Mammary epithelial cell (primary cell): ENCODE measurements at places on chromosomes 16 and 17.

DNA sequence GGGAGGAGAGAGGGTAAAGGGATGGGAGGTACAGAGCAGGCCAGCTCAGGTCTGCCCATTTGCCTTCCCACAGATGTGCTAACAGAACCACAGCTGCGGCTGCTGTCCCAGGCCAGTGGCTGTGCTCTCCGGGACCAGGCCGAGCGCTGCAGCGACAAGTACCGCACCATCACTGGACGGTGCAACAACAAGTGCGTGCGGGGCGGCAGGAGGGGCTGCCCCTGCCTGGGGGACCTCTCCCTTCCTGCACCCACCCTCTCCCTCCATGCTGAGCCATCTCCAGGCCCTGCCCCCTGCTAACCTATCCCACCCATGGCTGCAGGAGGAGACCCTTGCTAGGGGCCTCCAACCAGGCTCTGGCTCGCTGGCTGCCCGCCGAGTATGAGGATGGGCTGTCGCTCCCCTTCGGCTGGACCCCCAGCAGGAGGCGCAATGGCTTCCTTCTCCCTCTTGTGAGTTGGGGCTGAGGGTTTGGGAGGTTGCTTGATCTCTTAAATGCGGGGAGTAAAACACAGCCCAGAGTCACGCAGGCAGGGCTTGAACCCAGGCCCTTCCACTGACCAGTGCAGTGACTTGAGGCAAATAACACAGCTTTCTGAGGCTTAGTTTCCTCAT, 1.2 kb downstream of the EPX start:
- DNase-seq: no peak

GRCh38 chr16:529012-529575, 1.6 kb downstream of the CAPN15 start:
- DNase-seq: no peak

GRCh38 chr16:4160658-4161430, 44.6 kb upstream of the ADCY9 start:
- DNase-seq: no peak

GRCh38 chr17:73654241-73654640, 10.0 kb upstream of the SDK2 start:
- DNase-seq: no peak

- no peak for DNase-seq
Observed at GRCh38 chr16:83908798-83909197, 9.9 kb downstream of the MLYCD start.

GRCh38 chr17:35185849-35186248, 8.3 kb downstream of the SLC35G3 start:
- no peak for DNase-seq

GRCh38 chr17:67658265-67658664, 59.5 kb upstream of the NOL11 start:
- DNase-seq: no peak

DNA sequence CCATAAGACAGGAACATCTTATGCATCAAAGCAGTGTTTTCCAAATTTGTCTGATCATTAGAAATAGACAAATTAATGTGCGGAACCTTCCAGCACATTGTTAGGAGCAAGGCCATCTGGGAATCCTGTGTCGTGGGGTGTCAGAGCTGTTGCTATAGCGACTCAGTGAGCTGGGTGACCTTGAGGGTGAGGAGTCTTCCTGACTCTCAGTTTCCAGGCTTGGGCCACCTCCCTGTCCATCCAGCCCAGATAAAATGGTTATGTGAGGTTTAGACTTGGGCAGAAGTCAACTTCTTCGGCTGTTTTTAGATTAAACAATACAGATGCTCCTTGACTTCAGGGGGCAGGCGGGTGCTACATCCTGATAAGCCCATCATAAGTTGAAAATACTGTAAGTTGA, 20.6 kb downstream of the MT1X start:
- DNase-seq: no peak

DNA sequence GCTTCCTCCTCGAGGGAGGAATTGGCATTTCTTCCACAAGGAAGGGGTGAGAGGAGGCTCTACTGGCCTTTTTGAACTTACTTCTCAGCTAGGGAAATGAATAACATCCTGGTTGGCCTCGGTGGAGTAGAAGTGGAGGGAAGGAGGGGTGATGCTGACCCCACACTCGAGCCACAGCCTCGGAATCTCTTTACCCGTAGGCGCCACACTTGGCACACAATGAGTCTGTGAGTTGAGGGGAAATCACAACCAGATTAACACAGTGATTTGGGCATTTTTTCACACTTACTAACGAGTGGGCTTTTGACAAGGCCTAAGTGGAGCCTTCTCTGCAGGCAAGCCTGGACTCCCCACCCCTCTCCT, 47.3 kb upstream of the TBX2 start:
- no peak for DNase-seq

GRCh38 chr17:80871341-80871740, 120.3 kb upstream of the CHMP6 start:
- DNase-seq: no peak

- DNase-seq: no peak
Observed at GRCh38 chr17:8861495-8862181, 5.8 kb downstream of the PIK3R6 start.

DNA sequence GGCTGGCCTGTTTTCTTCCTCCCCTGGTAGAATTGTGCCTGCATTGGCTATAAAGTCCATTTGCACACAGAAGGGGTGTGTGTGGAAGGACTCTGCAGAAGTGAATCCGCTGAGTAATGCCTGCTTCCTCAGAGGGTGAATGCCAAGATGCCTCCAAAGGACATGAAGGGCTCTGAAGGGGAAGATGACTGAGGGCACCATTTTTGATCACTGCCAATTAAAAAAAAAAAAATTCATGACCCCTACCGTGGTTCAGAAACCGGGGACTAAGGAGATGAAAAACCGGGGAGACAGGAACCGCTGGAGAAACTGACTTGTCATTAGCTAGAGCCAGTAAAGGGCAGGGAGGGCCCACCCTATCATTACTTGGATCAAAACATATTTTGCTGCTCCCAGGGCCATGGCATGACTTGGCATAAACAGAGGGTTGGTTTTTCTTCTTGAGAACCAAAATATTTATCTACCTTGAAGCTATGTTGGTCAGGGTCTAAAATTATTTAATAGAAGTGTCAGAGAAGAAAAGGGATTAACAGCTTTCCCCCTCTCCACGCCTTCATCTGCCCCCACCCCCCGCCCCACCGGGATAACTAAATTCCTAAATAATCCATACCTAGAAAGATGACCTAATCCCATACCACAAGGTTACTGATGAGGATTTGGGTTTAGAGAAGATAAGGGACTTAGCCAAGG, 3.6 kb upstream of the USP7 start:
- DNase-seq: no peak

DNA sequence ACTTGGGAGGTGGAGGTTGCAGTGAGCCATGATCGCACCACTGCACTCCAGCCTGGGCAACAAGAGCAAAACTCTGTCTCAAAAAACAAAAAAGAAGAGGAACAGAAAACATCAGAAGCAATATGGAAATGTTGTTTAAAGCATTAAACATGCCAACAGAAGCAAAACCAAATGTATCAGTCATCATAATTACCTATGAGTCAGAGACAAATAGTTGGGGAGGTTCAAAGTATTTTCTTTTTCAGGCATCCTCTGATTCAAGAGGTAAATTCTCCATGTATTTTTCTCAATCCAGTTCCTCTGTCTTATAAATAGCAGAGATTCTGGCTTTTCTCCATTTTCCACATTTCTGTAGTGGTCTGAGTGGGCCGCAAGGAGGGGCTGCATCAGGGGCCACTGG, 2.1 kb upstream of the TM4SF5 start:
- DNase-seq: peak; percentile 46

DNA sequence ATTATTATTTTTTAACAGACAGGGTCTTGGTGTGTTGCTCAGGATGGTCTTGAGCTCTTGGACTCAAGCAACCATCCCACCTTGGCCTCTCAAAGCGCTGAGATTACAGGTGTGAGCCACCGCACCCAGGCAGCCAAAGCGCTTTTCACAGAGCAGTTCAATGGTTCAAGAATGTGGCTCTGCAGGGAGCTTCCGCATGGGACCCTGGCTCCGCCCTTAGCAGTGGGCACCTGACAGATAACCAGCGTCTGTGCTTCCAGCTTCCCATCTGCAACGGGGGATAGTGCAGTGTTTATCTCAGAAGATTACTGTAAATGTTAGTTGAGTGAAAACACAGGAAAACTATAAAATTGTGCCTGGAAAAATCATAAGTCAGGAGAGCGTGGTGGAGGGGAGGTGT, 99.4 kb downstream of the KCNJ12 start:
- DNase-seq: no peak

DNA sequence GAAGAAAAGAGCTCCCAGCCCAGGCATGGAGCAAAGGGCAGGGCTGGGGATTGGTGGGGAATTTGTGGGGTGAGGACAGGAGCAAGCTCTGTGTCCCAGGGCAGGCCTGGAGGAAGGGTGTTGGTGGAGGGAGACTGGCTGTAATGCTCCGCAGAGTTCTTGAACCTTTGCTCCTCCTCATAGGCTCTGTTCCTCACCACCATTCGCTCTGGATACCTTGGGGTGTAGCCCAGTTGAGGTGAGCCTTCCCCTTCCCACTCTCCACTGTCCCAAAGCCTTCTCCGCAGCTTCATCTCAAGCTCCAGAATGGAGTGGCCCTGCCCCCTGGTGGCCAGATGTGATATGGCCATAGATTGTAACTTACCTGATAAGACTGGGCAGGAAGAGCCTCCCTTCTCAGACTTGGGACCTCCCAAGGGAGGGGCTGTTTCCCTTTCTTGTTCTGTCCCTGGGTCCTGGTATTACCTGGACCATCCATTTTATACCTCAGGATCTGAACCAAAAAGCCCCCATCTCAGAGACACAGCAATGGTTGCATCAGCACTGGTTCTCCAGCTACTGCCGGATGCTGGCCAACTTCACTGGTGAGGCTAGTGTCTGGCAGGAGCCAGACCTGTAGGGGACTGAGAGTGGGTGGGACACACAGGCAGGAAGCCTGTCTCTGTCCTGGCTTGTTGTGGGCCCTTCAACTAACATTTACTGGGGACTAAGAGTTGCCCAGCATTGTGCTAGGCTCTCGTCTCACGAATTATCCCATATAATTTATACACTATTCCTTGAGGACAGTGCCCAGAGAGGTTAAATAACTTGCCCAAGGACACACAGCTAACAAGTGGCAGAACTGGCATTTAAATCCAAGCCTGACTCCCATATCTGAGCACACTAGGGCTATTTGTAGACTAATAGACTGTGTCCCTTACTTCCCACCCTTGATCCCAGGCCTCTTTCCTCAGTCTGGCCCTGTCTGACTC, 19.1 kb upstream of the STAC2 start:
- DNase-seq: peak; percentile 75

GRCh38 chr17:66995944-66996343, 31.4 kb downstream of the CACNG4 start:
- no peak for DNase-seq

- DNase-seq: peak; percentile 87
Observed at GRCh38 chr16:23424292-23424958, 28.6 kb downstream of the COG7 start.
